ENCODE measurements at places on chromosomes 4 and X.

GRCh38 chr4:10577508-10578426 is 106.8 kb downstream of the CLNK start:
- DNase-seq = no peak

- peak; percentile 76 for DNase-seq
These were observed 25.0 kb downstream of the TACC3 start for GRCh38 chr4:1746265-1746691.

DNA sequence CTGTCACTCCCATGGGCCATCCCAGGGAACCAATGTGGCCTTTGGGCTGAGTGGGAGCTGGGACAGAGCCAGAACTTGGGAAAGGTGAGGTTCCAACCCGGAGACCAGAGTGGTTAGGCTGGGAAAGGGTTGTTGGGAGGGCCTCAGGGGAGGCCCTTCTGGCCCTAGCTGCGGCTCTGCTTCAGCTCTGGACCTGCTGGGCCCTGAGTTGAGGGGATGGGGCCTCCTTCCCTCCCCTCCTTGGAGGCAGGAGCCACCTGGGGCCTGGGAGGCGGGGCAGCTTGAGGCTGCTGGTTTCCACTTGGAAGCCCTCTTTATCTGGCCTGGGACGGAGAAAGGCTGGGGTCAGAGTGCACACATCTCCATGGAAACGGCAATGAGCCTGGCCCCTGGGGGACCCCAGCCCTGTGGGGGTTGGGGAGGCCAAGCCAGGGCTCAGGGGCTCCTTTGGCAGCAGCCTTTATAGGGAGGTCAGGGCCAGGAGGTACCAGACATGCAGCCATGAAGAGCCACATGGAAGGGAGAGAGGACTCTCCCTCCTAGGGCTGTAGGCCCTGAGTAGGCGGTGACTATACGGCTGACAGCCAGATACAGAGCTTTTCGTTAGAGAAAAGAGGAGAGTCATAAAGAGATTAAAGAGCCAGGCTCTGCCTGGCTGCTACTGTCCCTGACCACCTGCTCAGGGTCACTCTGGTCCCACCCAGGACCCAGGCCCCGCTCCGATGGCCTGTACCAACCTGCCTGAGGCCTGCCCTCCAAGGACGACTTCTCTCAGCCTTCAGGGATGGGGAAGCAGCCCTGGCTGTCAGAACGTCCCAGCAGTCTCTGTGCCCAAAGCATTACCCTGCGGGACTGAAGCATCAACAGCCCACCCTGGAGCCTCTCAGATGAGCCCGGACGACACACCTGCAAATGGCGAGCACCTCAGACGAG is 6.9 kb upstream of the NSD2 start:
- DNase-seq = no peak

- DNase-seq = no peak
These were observed 4.7 kb downstream of the FAM149A start for GRCh38 chr4:186109245-186109644.

- no peak for DNase-seq
These were observed 1262.7 kb upstream of the PABPC4L start for GRCh38 chr4:135464311-135464710.
